D721Med (cell line): ENCODE measurements at places on chromosomes 6 and 20.

GRCh38 chr6:133546098-133546497, 304.9 kb downstream of the EYA4 start:
- DNase-seq = no peak

GRCh38 chr6:108156938-108157233, 8.9 kb upstream of the NR2E1 start:
- DNase-seq = no peak

GRCh38 chr6:167441715-167442206, 116.9 kb downstream of the TTLL2 start:
- DNase-seq = no peak

DNA sequence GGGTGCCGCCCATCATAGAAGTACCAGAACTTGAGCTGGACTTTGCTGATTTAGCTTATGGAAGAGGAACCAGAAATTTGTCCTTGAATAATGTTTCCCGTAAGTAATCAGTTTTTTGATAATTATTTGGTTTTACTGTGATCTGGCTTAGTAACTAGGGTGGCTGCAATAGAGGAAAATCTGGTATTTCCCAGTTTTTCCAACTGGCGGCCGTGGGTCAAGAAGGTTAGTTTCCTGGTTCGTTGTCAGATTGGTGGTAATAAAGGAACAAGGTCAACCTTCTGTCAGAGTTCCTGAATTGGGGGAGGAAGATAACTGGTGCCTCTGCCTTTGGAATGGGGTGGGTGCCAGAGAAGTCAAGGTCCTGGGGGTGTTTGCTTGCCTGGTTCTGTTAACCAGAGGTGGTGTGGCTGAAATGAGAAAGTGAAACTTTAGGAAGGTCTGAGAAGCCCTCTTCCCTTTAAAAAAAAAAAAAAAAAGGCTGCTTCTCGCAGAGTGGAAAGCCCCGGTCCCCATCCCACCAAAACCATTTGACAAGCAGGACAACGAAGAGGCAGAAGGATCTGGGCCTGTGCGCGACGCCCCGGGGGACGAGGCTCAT, at the start of gene CALHM6:
CALHM6 (plus strand) TSS at position 45 of the 601 bp plus-strand sequence; CDS start at position 600, 555 bp downstream.
- DNase-seq = no peak

DNA sequence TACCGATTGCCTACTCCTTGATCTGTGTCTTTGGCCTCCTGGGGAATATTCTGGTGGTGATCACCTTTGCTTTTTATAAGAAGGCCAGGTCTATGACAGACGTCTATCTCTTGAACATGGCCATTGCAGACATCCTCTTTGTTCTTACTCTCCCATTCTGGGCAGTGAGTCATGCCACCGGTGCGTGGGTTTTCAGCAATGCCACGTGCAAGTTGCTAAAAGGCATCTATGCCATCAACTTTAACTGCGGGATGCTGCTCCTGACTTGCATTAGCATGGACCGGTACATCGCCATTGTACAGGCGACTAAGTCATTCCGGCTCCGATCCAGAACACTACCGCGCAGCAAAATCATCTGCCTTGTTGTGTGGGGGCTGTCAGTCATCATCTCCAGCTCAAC, 13.5 kb downstream of the CCR6 start:
- no peak for DNase-seq

DNA sequence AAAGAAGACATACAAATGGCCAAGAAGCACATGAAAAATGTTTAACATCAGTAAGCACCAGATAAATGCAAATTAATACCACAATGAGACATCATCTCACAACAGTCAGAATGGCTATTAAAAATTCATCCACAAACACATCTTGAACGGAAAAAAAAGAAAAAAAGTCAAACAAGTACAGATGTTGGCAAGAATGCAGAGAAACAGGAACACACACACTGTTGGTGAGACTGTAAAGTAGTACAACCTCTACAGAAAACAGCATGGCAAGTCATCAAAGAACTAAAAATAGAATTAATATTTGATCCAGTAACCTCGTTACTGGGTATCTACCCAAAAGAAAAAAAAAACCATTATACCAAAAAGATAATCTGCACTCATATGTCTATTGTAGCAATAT, 6.5 kb downstream of the STX7 start:
- DNase-seq = no peak

DNA sequence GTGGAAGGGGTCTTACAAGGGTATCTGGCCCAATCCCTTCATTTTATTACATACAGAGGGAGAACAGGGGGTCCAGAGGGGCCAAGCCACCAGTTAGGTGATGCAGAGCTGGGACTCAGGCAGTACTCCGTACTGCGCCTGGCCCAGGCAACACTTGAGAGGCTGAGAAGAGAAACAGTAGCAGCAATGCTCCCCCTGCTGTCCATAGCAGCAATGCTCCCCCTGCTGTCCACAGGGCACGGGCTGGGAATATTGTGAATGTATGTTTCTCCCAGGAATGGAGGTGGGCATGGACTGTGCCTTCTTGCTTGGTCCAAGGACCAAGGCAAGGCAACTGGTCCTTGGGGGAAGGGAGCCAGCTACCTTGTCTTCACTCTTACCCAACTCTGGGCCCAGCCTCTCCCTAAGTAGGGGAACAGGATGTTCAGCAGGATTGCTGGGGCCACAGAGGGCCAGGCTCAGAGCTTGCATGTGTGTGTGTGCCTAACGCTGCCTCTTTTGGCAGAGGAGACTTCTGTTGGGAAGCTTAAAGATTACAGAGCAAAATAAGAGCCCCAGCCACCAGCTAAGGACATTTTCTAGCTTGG, 14.8 kb upstream of the FAM83C start:
- no peak for DNase-seq

DNA sequence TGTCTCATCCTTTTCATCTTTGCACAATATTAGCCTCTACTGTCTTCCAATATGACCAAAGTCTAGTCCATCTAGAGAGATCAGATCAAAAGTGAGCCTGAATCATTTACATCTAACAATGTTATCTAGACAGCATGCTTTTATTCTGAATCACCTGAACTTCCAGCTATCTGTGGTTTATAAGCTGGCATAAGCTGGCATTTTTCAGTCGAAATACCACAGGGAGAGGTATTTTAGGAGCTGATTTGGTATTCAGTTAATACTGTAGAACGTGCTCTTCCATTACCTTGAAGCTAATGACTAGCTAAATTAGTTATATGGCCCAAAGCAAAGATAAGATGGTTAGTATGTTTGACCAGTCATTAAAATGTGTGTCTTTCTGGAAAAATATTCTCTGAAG, 188.3 kb upstream of the AGPAT4 start:
- DNase-seq = no peak

DNA sequence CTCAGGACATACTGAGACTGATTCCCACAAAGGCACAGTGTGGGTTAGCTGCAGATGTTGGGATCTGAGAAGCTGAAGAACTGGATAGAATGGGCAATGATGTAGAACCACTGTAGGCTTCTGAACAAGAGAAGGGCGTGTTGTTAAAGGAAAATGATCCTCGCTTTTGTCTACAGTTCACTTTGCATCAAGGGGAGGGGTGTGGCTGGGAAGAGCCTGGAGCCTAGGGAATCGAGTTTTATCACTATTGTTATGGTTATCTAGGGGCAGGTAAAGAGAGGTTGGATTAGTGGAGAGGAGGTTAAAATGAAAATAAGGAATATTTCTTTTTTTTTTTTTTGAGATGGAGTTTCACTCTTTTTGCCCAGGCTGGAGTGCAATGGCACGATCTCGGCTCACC, 768.1 kb downstream of the KIF16B start:
- DNase-seq = no peak

DNA sequence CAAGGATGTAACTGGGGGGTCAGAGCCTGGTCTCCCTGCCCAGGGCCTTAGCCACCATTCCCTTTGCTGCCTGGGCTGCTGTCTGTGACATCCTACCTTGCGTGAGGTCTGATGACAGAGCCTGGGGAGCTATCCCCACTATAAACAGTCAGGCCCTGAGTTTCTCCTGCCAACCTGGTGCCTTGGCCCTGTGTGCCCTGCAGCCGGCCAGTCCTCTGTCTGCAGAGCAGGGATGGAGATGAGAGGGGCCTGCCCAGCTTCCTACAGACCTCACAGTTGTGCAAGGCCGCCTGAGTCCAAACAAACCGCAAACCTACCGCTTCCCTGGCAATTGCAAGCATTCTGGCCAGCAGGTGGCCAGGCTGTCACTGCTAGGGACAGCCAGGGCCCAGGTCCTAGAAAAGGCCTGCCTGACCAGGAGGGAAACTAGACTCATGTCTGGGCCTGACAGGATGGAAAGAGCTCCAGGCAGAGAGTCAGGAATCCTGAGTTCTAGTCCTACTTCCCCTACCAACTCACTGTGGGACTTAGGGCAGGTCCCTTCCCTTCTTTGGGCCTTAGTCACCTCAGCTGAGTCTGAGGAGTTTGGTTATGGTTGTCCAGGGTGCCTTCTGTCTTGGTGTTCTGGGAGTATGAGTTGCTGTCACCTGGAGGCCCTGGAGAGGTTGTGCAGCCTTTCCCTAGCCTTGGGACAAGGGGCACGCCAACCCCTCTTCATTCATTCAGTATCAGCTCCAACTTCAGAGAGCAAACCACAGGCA, 86.2 kb downstream of the VEGFA start:
- no peak for DNase-seq

DNA sequence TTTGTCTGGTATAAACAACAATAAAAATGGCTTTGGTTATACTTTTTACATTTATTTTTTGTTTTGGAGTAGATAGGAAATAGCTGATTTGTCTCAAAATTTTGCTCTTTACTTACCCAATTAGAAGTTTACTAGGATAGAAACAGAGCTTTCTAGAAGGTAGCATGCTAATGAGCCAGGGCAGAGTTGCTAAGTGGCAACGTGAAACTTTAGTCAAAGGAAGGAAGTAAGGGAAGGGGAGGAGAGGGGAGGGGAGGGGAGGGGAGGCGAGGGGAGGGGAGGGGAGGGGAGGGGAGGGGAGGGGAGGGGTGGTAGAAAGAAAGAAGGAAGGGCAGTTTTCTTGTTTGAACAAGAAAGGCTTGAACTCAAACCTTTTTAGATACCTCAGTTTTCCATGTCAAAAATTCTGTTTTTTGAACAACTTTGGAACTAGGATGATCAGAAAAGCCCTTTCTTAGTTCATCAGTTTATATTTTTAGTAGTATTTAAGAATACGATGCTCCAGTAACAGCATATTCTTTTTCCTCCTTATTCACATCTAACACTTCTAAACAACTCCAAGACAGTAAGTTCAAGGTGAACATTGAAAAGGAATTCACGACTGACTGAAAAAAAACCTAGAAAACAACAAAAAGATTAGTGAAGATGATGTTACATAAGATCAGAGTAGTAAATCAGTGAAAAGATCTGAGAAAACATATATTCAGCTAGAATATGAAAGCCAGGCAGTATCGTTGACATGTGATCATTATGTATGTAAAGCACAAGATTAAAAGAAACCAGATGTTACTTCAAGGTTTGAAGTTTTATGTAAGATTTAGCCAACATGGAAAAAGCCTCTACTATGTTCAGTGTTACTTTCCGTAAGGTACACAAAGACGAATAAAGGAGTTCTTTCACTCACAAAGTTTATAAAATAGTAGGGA, 263.4 kb downstream of the ARHGAP18 start:
- DNase-seq = no peak

DNA sequence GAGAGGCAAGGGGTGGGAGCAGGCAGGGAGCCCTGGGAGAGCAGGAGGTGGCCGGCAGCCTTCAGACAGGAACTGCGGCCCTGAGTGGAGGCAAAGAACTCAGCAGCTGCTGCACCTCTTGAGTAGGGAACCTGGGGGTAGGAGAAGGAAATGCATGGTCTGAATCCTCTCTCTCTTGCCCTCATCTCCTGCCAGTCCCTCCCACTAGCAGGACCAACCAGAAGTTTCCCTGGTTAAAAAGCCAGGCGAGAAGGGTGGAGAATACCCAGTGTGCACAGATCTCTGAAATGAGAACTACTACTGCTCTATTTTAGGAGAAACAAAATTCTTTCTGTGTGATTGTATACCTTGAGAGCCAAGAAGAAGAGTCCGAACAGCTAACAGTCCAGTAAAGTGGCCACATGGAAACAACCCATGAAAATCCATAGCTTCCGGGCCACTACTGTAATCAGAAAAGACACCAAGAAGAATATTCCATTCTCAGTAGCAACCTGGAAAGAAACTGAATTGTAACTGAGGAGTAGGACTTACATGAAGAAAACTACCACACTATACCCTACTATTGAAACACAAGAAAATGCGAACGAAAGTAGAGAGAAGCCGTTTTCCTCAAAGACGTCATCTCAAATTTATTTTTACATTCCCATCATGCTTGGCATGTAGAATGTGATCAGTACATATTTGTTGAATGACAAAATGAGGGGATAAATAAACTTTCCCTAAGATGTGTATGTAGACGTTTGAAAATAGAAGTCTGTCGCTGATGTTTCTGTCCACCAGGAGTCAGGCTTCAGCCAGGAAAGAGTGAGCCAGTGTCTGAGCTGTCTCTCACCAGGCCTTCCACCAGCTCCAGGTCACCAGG, 25.6 kb downstream of the WRNIP1 start:
- DNase-seq = no peak

GRCh38 chr6:166725571-166725970, 98.5 kb upstream of the RPS6KA2 start:
- no peak for DNase-seq

DNA sequence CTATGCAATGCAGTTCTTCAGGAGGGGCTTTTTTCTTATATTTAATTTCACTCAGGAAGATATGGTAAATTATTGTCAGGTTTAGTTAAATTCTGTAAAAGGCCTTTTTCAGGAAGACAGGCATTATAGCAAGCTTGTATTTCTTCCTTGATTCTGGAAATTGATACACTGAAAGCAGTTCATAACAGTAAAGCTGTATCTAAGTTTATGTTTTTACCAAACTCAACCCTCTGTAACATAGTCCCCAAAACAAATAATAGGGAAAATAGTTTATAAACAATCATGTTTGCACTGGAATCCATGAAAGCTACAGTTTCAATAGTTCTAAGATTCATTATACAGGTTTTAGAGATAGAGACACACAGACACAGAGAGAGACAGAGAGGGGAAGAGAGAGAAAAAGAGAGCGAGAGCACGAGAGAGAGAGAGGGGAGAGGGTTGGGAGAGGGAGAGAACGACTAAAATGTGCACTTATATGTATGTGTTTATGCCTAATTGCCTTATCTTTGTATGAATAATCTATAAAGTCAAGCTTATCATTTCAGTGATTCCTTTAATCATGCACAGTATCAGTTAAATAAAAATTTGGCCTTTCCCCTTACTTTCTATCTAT, 454.4 kb downstream of the RFPL4B start:
- DNase-seq = no peak

DNA sequence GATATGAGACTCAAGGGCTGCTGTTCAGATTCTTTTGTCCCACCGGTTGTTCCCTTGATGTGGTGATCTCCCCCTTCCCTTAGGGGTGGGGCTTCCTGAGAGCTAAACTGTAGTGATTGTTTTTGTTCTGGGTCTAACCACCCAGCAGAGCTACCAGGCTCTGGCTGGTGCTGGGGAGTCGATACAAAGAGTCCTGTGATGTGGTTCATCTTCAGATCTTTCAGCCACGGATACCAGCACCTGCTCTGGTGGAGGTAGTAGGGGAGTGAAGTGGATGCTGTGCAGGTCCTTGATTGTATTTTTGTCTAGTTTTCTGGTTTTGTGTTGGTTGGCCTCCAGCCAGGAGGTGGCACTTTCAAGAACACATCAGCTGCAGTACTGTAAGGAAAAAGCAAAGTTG, 801.6 kb downstream of the EPHA7 start:
- DNase-seq = no peak
